HFFc6 (cell line): ENCODE measurements at places on chromosomes 16 and 17.

GRCh38 chr16:14071576-14072271, 605 bp downstream of the MRTFB start:
- no peak for DNase-seq

- DNase-seq: no peak
Observed at GRCh38 chr16:64358291-64358690, 763.6 kb downstream of the CDH11 start.

DNA sequence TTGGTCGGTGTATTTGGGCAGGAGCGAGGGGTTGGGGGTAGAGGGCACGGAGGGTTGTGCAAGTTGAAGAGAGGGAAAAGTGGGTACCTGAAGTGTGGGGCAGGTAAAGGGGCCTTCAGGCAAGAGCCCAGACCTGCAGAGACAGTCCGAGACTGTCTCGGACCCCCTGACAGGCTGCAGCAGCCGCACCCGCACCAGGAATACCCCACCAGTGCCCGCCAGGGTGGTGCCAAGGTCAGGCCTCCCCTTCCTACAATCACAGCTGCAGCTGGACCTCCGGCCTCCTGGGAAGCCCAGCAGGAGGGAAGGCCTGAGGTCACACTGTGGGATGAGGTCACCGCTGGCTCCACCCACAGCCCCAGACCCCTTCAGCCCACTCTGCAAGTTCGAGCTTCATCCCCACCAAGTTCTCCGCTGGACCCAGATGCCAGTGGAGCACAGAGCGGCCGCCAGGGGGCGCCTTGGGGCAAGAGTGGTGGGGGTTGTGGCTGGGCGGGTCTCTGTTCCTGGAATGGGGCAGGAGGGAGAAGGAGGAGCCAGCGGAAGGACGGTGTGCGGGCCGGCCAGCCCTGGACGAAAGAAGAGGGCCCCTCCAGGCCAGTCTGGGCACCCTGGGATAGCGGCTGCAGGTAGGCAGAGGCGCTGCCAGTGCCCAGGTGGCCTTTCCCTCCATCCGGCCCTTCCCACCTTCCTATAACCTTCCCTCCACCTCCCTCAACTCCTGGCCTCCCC, at the start of gene HSD3B7:
HSD3B7 (plus strand) TSS at position 539 of the 732 bp plus-strand sequence. CDS start 452 bp downstream, outside the sequence.
- peak; percentile 76 for DNase-seq

- no peak for DNase-seq
Observed at GRCh38 chr17:56978441-56979090, 635 bp downstream of the SCPEP1 start.

GRCh38 chr17:65332375-65332774, 195.2 kb downstream of the RGS9 start:
- DNase-seq: peak; percentile 55

DNA sequence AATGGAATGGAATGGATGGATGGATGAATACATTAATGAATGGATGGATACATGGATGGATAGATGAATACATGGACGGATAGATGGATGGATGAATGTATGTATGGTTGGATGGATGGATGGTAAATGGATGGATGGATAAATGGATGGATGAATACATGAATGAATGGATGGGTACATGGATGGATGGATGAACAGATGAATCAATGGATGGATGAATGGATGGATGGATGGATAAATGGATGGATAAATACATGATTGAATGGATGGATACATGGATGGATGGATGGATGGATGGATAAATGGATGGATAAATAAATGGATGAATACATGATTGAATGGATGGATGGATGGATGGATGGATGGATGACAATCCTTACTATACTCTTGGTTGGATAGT, 26.0 kb downstream of the TMC5 start:
- no peak for DNase-seq

DNA sequence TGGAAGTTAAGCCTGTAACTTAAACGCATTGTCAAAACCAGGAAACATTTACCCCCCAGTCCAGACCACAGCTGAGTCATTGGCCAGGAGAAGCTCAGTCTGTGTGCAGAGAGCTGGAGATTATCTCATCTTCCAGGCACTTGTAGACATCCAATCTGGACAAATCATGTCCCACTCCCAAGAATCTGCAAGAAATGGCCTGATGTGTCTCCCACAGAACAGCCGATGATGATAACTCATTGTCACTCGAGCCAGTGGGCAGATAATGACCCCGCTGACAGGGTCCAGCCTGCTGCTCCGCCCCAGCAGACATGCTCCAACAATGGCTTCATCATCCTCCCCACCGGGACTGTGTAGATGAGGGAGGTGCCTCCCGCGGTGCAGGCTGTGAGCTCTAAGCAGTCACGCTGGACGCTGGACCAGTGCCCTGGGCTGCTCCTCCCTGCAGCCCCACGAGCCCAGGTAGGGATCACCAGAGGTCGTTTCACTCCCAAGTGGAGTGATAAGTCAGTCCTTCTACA, 322.5 kb downstream of the C16orf95 start:
- DNase-seq: peak; percentile 81

DNA sequence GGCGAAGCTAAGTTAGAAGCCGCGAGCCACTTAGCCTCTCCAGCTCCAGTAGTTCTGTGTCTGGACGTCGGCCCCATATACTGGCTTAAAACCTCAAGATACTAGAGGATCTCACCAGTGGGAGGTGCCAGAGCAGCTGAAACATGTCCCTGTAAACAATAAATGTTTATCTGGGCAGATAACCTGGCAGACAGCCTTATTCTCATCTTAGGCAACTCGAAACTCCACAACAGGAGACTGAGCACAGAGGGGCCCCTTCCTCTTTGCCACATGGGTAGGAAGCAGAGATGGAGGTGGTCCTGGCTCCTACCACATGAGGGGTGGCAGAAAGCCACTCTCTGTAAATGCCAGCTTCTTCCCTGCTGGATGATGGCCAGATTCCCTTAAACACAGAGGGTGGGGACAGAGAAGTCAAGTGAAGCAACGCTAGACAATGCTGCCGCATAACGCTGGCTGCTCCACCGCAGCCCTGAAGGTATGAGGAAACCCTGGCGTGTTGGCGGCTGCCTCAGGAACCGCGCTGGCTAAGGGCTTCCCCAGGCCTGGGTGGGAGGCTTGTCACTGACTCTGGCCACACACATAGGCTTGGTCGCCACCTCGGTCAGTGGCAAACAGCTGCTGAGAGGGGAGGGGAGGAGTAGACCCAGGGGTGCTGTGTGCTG, 67.9 kb downstream of the HIC1 start:
- no peak for DNase-seq

DNA sequence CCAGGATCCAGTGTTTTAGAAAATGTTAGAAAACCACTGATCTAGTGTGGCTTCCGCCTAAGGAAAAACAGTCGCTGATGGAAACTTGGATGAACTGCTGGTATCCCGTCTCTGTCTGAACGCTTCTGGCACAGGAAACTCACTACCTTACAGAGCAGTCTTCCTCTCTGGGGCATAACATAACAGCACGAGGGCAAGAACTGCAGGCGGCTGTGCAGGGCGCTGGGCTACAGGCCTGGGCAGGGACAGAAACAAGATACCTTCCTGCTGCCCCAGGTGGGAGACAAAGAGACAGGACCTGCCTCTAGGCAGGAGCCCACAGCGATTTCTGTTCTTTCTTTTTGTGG, 10.5 kb downstream of the MXRA7 start:
- DNase-seq: no peak

GRCh38 chr16:89658221-89658879, 714 bp downstream of the SPATA33 start:
- no peak for DNase-seq

DNA sequence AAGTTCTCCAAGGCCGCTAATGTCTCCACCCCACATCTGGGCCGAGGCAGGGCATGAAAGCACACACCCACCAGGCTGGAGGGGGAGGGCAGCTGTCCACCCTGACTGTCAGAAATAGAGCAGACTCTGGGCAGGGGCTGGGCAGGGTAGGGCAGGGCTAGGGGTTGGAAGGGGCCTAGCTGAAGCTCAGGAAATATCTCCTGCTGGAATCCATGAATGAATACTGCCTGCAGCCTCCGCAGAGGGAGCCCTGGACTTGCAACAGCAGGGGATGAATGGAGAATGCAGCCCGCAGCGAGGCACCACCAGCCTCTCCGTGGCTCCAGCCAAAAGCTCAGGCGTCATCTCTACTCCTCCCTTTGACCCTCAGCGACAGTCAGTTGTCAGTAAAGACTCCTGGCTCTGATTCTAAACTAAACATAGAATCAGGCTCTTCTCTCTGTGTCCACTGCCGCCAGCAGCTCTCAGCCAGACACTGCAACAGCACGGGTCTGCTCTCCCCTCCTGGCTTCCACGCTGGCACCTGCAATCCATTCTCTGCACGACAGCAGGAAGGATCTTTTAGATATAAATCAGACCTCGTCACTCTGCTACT, 23.9 kb upstream of the NGFR start:
- DNase-seq: no peak

DNA sequence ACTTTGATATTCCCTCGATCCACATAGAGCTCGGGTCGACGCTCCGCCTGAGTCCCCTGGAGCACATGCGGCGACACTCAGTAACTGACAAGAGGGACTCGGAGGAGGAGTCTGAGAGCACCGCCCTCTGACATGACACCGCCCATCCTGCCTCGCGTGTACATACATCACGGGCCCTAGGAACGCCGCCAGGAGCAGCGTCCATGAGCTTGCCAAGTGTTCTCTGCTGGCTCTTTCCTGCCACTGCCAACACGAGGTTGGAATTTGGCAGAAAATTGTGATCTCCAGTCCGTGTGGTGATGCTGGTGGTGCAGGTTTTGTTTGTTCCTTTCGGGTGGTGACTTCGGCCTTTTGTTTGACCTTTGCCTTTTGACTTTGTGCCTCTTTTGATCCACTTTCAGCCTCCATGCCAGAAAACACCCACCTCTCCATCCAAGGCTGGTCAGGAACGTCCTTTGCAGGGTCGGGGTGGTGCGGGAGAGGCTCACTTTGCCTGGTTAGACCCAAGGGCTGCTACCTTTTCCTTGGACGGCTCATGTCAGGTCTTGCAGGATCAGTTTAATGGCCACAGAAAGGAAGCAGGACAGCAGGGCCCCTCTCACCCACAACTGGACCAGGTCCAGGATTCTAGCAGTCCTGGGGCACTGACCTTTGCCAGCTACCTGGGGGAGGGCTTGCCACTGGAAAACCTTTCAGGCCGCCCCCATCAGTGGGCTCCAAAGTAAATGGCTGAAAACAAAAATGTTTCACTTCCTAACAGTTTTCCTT, 27.6 kb downstream of the ELAC2 start:
- DNase-seq: no peak

DNA sequence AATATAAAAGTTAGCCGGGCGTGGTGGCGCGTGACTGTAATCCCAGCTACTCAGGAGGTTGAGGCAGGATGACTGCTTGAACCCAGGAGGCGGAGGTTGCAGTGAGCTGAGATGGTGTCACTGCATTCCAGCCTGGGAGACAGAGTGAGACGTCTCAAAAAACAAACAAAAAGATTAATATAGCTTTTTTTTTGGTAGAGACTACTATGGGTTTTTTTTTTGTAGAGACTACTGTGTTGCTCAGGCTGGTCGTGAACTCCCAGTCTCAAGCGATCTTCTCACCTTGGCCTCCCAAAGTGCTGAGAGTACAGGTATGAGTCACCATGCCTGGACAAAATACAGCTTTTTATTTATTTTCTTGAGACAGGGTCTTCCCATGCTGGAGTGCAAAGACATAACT, 20.2 kb downstream of the ZNRF1 start:
- DNase-seq: no peak

DNA sequence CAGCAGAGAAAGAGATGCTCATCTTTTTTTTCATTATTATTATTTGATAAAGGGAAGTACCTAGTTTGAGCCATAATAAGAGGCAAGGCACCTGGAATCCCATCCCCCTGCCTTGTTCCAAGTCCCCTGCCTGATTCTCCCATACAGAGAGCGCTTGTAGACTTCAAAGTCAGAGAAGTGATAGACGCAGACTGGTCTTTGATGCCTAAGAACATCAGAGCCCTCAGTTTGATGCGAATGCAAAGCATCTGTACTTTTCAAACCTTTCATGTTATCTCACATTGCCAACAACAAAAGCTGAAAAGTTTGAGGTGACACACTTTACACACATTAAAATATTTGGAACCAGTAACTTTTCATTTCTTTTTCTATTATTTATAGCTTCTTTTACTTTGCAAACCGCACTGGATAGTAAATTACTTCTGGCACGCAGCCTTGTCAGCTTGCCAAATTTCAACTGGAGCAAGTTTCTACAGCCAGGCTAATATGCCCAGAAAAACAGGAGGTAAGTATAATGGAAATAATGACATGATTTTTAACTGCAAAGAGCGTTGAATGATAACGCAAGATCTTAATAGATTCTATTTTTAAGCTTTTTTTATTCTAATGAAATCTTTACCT, 5.9 kb upstream of the UTP6 start:
- DNase-seq: peak; percentile 32

DNA sequence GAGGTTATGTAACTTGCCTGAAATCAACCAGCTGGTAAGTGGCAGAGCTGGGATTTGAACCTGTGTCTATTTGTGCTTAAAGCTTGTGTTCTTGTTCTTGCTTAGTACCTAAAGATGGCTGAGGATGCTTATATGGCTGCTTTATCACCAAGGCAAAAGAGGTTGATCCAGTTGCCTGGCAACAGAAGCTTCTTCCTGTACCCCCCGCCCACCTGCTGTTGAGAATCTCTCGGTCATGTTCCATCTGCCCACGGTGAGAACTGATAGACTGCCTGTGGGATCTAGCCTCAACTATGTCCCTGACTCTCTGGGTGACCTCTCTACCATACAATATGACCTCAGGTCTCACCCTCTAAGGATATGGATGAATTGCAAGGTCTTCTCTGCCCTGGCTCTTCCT, 60.7 kb downstream of the ABCC6 start:
- no peak for DNase-seq

- DNase-seq: peak; percentile 79
Observed at GRCh38 chr17:50186661-50187393, 14.6 kb downstream of the COL1A1 start.

- no peak for DNase-seq
Observed at GRCh38 chr17:75843577-75844529, at the start of gene UNC13D. TSS of gene UNC13D (minus strand) at chr17:75844404. CDS start at chr17:75844337, 67 bp downstream.

DNA sequence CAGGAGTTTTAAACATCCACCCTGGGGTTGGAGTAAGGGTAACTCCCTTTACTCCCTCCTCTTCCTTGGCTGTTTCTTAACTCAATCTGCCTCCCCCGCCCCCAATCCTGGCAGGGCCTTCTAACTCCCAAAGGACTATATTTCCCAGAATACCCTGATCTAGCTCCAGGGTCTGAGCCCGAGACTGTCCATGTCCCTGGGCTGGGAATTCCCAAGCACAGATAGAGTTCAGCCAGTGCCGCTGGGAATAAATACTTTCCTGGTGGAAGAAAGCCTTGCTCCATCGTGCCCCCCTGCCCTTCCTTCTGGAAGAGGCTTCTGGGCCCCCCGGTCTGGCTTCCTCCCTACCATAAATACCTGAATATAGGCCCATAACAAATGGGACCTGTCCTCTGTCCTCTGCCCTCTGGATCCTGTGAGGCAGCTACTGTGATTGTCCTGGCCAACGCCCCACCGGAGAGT, 10.2 kb downstream of the BAHCC1 start:
- no peak for DNase-seq

DNA sequence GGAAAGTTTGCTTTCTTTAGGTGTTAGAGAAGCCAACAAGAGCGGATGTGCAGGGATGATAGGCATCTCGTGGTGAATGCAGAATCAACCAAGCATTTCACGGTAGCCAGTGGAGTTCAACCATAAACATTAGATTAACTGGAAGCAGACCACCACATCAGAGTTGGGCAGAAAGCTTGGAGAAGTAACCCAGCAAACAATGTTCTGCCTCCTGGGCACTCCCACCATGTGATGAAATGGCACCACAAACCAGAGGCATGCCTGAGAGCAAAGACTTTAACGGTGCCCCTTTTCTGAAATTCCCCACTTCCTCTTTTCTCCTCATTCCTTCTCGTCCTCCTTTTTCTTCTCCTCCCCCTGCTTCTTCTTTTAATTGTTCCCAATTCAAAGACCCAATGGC, 193.5 kb upstream of the ANKFN1 start:
- DNase-seq: no peak
